Activated naive CD4-positive, alpha-beta T cell treated with anti-CD3 and anti-CD28 coated beads, Interleukin-2, amount 50 U/mL, for 72 hours (primary cell): ENCODE measurements at places on chromosomes 3 and 15. TPM values are rescaled to one million over a fixed set of nuclear protein-coding genes. Genes with fewer than 3 reads are reported as not detected.

GRCh38 chr3:146781606-146782005, 176.5 kb upstream of the PLSCR5 start:
- no peak for DNase-seq

Gene CRABP1
- total RNA-seq: not detected

DNA sequence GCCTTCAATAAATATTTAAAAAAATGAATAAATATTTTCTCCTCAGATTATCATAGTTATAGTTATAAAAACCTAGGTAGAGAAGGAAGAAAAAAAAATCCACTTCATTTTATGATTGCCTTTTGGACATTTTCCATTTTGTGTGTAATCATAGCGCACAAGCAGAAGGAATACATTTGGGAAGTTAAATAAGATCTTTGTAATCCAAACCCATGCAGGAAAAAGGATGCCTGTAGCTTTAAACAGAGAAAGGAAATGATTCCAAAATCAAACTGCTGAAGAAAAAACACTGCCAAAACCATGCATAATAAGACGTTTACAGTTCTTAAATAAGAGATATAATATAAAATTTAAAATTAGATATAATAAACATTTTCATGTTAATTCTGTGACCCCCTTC, 7.4 kb upstream of the CCDC54 start:
- no peak for DNase-seq

Gene AMT
- total RNA-seq: 3.1 TPM

GRCh38 chr3:23368731-23369130, 165.6 kb downstream of the UBE2E2 start:
- no peak for DNase-seq

Gene CYP8B1
- total RNA-seq: not detected

- no peak for DNase-seq
These were observed 131.1 kb downstream of the NUP210 start for GRCh38 chr3:13288732-13289718.

Gene FETUB
- not detected for total RNA-seq

Gene BCHE
- total RNA-seq: not detected

Gene COL6A5
- total RNA-seq: not detected

Gene AQP9
- not detected for total RNA-seq

Gene CAMKV
- 0.48 TPM for total RNA-seq

GRCh38 chr15:36601497-36601932, 22.1 kb downstream of the CDIN1 start:
- no peak for DNase-seq

DNA sequence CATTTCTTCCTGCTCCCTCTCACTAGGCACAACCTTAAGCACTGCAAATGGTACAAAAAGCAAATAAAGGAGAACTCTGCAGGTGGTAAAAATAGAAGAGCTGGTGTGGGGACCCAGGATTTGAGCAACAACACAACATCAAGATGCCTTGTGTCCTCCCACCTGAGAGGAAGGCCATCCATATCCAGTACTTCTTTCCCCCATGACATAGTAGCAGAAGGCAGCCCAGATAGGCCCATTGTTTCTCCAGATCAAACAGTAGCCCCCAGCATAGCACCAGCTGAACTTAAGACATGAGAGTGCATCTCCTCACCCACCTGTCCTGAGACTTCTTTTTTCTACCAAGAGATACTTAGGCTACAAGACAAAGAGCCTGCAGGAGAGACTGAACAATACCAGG, 180.5 kb downstream of the GOLGA6L6 start:
- DNase-seq: no peak

DNA sequence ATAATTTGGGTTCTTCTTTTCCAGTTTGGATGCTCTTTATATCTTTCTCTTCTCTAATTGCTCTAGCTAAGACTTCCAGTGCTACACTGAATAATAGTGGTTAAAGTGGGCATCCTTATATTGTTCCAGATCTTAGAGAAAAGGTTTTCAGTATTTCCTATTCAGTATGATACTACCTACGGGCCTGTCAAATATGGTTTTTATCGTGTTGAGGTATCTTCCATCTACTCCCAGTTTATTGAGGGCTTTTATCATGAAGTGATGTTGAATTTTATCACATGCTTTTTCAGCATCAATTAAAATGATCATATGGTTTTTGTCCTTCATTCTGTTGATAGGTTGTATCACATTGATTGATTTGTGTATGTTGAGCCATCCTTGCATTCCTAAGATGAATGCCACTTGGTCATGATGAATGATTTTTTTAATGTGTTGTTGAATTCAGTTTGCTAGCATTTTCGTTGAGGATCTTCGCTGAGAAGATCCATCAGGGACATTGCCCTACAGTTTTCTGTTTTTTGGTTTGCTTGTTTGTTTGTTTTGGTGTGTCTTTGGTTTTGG, 3.0 kb upstream of the LRRC34 start:
- DNase-seq: no peak

Gene FAM81A
- total RNA-seq: 0.41 TPM

DNA sequence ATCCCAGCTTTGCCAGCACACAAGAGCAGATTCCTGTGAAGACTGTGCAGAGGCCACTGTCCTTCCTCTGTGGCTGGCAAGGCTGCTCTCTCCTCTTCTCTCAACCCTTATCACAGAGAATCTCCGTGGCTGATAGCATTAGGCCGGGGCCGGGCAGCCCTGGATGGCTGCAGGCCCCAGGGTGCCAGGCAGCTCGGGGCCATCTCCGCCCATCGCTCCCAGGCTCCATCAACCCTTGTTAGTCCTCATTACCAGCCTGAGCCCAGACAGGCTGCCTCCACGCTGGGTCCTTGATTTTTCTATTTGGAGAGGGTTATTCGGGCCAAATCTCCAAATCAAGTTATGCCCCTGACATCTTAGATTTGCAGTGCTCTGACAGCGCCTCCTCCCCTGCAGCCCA, 39.1 kb downstream of the MRPL46 start:
- no peak for DNase-seq

- DNase-seq: no peak
These were observed 82.8 kb upstream of the NSMCE3 start for GRCh38 chr15:29352402-29352801.

DNA sequence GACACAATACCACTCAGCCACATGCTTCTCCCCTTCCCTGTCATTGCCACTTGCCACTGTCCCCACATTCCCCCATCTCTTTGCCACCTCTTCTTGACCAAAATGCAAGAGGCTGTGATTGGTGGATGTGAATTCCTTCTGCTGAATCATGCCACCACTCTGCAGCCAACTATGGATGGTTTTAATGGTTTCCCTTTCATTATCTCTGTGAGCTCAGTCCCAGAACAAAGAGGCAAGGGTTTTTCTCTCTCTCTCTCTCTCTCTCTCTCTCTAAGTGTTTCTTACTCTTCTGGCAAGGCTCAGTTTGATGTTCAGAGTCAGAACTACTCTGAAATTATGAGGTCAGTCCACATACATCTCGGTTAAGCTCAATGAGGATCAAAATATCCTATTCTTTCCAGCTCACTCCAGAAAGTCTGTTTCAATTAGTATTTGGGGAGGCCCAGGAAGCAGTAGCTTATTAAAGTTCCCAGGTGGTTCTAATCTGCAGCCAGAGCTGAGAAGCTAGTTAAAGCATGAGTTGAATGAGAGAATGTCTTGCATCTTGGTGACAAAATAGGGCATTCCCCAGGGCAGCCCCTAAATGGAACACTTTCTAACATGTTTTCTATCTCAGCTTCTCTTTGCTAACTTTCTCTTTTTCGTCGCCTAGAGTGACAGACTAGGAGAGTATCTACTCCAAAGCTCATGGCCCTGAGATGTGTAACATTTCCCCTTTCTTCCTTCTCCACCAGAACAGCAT, 8.5 kb upstream of the ILDR1 start:
- no peak for DNase-seq

Gene NUTM1
- total RNA-seq: not detected

Gene ZNF660
- total RNA-seq: 0.23 TPM
